ENCODE measurements at places on chromosomes 6 and 20.
A peak's percentile ranks its signal among the peaks of the same experiment; 100 is the strongest.

DNA sequence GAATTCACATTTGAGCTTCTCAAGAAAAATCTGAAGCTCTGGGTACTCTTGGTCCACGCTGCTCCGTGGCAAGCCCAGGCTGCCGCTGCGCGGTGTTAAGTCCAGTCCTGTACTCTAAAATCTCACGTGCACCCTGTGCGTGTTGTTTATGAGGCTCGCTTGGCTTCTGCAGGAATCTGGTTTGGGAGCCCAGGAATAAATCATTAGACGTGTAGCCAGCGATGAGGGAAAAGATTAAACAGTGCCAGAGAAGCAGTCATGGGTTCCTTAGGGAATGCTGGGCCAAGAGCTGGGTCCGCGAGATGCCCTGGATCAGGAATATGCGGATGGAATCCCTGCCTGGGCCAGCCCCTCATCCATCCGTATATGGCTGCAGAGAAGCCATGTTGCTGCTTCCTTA, 87.3 kb downstream of the KCNB1 start:
- no peak for DNase-seq

GRCh38 chr6:144662812-144663365, 377.8 kb downstream of the UTRN start:
- no peak for DNase-seq

DNA sequence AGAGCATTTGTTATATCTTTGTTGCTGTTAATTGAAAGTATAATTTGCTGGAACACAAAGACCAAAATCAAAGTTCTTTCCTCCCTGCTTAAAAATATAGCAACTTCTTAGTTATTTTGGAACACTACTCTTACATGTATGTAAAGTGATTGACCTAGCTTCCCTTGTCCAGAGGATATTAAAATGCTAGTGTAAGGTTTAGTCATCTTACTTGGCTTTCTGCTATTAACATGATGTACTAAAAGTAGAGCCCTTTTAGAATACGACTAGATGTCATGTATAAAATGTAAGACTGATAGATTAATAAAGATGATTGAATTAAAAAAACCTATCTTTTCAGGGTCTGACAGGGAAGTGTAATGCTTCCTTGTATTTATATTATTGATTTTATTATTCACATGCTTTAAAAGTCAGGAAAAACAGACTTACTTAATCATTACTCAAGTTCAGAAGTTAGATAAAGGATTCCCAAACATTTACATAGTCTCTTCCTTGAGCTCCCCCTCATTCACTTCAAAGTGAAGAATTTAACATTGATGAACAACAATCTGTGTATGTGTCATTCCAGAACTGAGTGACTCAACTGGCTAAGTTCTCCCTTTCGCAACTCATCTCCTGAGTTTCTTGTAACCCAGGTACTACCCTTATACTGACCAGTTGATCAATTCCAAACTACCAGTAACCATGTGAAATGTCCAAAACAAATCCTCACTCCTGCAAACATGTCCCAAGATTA, 50.9 kb downstream of the BTBD9 start:
- DNase-seq, result no peak

DNA sequence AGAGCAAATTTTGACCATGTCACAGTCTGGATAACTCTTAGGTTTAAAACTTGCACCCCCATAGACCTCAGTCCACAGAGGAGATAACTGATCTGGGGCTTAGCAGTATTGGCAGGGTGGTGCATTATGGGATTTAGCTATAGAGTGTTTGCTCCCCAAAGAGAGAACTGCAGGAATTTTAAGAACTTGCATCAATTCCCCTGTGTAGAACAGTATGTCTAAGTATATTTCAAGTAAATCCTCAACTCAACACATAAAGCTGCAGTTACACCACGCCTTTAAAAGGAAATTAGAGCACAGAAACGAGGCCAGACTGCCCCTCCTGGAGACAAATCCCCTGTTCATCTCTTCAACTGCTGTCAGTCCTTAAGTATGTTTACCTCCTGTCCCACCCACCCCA, 144.9 kb downstream of the TRMT11 start:
- DNase-seq, result no peak

- peak; percentile 68 for DNase-seq
These were observed at the start of gene TMEM181 for GRCh38 chr6:158559895-158560835. TSS of gene TMEM181 (plus strand) at chr6:158560091. CDS start at chr6:158560225, 134 bp downstream.

- DNase-seq, result no peak
These were observed 21.2 kb upstream of the ELOVL5 start for GRCh38 chr6:53369876-53370515.

- DNase-seq, result no peak
These were observed 96.6 kb upstream of the IRAK1BP1 start for GRCh38 chr6:78770765-78771164.

DNA sequence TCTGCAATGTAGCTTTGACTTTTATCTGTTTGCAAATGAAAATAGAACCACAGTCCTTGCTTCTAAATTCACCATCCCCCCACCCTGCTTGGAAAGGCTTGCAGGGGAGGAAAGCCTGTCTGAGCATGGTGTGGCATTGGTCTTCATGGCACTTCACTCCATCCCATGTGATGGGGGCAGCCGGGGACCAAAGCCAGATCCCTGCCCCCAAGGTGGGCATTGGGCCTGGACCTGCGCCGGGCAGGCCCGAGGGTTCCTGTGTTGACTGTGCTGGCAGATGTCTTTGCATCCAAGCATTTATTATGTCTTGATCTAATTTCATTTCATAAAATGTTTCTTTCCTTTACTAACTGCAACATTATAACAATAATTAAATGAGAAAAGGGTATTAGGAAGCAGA, 120.0 kb downstream of the SYNDIG1 start:
- no peak for DNase-seq
